Inflammatory macrophage treated with lipopolysaccharide for 4 hours (primary cell): ENCODE measurements at places on chromosomes 11 and 22.
A peak's percentile ranks its signal among the peaks of the same experiment; 100 is the strongest.

- no peak for DNase-seq
Measured at GRCh38 chr11:19650467-19650866, 62.2 kb upstream of the NAV2 start.

GRCh38 chr11:118910309-118911112, 15.2 kb downstream of the BCL9L start:
- no peak for DNase-seq

- peak; percentile 33 for DNase-seq
Measured at GRCh38 chr11:81237139-81237538, 1496.5 kb downstream of the FAM181B start.

DNA sequence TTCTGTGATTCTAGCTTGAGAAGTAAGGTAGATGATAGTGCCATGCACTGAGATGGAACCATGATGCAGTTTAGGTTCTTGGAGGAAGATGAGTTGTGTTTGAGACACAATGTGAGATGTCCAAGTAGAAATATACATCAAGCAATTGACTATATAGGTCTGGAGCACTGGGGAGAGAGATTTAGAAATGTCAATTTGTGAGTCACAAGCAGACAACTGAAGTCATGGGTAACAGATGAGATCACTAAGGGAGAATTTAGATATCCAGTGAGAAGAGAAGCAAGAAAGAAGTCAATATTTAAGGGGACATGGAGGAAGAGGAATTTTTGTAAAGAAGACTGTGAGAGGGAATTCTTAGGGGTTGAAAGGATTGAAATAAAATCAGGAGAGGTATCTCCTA, 65.1 kb upstream of the RRAS2 start:
- DNase-seq = peak; percentile 57

GRCh38 chr22:19757140-19757984, 3.2 kb upstream of the TBX1 start:
- DNase-seq = peak; percentile 49

DNA sequence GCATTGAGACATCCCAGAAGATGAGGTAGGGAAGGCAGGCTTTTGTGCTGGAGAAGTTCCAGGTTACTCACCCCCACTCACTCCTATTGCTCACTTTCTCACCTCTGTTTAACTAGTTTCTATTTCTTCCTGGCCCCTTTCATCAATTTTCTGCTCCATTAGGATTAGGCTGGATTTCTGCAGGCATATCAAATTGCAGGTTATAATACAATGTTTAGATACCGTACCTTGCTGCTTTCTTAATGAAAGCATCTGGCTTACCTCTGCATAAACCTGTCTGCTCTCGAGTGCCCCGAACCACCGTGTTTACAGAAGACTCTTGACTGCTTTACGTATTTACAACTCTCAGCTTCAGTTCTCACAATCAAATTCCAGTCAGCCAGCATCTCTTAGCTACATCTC, 173.7 kb downstream of the ADAMTS15 start:
- DNase-seq = no peak

- DNase-seq = no peak
Measured at GRCh38 chr11:12200279-12200990, 90.0 kb downstream of the MICAL2 start.

GRCh38 chr11:134476435-134477021, 64.5 kb upstream of the B3GAT1 start:
- no peak for DNase-seq

DNA sequence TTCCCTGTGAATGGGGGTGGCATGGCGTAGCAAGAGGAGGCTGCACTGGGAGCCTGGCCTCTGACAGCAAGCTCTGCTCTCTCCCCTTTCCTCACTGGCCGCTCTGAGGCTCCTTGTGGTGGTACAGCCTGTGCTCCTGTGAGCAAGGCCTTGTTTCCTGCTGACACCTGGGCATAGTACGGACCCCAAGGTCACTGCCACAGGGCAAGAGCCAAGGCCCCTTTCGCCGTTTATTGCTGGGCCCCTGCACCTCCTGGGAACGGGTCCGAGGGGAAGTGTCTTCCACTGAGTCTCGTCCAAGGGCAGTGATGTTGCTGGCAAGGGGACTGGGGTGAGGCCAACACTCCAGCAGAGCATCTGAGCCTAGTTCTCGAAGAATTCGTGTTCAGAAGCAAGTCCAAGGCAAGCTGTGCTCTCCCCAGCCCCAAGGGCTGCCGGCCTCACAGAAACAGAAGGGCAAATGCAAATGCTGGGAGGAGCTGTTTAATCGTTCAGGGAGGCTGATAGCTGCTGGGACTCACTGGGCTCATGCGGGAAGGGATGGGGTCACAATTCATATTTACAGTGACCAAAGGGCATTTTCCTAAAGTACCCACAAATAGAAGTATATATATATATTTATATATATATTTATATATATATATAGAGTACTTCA, 15.9 kb upstream of the TTLL12 start:
- DNase-seq = no peak

DNA sequence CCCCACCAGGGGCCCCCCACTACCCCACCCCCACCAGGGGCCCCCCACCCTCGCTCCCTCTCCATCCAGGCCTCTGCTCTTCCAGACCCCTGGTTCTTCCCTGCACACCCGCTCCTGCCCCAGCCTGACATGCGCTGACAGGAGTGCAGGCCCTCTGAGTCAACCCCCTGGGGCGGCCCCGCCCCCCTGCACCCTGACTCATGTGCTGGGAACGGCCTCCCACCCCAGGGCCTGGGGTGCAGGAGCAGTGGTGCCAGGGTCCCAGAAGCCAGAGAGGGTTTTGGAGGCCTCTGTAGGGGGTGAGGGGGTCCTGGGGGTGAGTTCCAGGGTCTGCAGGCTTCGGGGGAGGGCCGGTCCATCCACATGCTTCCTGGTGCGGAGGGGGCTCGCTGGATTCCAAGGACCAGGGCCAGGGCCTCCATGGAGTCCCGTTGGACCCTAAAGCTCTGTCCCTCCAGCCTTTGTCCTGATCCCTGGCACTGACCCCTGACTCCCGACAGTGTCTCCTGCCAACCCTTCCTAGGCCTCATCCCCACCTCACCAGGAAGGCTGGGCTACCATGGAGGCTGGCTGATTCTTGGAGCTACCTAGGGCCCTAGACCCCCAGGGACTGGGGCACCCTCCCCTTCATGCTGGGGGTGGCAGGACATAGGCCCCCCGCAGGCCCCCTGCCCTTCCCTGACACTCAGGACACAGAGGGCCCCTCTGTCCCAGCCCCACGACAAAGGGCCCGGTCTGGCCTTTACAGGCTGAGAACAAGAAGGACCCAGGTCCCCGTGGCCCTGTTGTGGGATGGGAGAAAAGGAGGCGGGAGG, 583 bp upstream of the PKP3 start:
- no peak for DNase-seq

GRCh38 chr11:83033972-83034672, 37.6 kb downstream of the RAB30 start:
- DNase-seq = no peak

DNA sequence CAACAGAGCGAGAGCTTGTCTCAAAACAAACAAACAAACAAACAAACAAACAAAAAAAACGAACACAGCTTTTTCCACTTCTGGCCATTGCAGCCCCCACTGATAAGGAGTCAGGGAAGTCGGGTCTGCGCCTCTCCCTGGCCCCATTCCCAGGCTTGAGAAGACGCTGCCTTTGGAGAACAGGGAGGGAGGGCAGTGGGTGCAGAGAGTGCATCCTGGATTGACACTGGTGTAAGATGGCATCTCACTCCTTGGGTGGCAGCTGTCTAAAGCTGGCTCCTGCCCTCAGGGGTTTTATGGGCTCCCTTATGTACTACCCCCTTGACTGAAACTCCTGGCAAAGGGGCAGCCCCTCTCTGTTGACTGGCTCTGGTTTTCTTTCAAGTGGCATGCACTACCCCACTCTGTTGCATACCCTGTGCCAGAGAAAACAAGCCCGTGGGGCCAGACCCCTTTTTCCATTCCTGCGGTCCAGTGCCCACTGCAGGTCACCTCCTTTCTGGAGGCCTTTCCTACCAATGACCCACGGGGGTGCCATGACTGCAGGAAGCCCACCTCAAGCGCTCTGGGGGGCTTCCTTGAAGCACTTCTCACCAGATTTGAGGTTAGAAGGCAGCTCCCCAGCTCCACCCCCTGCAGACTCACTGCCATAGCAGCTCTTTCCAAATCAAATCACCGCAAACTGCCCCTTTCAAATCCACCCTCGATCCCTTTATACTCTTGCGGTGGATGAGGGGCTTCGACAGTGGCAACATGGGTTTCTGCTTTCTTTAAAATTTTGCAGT, 12.7 kb downstream of the DRAP1 start:
- DNase-seq = no peak

- DNase-seq = peak; percentile 94
Measured at GRCh38 chr22:39308614-39309363, 10.6 kb downstream of the RPL3 start.

- DNase-seq = no peak
Measured at GRCh38 chr11:123690485-123690884, 36.1 kb upstream of the SCN3B start.

DNA sequence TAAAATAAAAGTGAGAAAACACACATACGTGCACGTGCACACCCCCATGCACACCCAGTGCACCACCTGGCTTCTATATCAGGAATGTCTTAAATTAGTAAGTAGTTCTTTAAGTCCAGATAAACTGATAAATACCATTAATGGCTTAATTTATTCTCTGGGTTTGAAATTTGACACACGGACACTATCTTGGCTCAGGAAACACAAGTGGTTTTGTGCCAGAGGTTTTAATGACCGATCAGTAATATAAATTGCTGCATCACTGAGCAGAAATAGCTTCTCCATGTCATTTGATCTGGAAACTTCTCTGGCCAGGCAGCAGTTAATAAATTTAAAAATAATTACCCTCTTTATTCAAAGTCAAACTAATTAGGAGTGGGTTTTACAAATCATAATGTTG, 101.5 kb upstream of the NNMT start:
- DNase-seq = no peak

DNA sequence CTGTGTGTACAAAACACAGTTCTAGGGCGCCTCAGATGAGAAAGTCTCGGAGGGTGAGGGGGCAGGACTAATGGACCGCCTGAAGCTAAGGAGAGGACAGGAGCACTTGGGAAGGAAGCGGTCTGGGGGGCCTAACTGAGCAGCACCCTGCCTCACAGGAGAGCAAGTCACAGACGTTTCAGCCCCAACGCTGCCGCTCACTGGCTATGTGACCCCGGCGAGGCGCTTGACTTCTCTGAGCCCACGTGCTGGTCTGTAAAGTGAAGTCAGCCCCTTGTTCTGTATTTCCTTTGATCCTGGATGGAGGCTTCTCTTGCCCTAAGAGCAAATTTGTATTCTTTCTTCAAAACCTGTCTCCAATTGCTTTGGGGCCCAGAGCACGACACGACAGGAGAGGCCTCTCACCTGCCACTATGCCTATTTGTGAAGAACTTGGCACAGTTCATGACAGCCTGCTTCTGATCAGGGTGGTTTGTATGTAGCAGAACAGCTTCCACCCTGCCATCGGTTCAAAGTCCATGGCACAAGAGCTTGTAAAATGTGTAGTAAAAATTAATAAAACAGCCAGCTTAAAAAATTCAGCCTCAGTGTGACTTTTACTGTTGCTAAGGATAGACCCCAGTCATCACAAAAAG, 59.1 kb downstream of the WNT11 start:
- no peak for DNase-seq
